ENCODE measurements at places on chromosomes 5 and 9. TPM values are rescaled to one million over a fixed set of nuclear protein-coding genes. Genes with fewer than 3 reads are reported as not detected.

TEK gene
- 0.01 TPM for polyA plus RNA-seq

ENTREP1 gene
- polyA plus RNA-seq = 0.52 TPM

TXN gene
- 768 TPM for polyA plus RNA-seq

SPINK6 gene
- polyA plus RNA-seq = 35.5 TPM

ACER2 gene
- 4.3 TPM for polyA plus RNA-seq

NME5 gene
- 0.05 TPM for polyA plus RNA-seq

All from keratinocyte (primary cell).